ENCODE measurements at places on chromosomes 4 and X. TPM values are rescaled to one million over a fixed set of nuclear protein-coding genes. Genes with fewer than 3 reads are reported as not detected.

The VEGFC gene
- total RNA-seq = 8.7 TPM

The BRS3 gene
- total RNA-seq = not detected

The TMEM154 gene
- total RNA-seq = 22.4 TPM

The RNF128 gene
- 32.1 TPM for total RNA-seq

The SPOCK3 gene
- 1.0 TPM for total RNA-seq

The CT45A9 gene
- total RNA-seq = not detected

All from bronchial epithelial cell (primary cell).